Gastroesophageal sphincter (tissue), 4 donors: ENCODE measurements at places on chromosomes 3 and 15.

- no peak for ATAC-seq
Observed at GRCh38 chr3:186260726-186261125, 101.3 kb downstream of the DGKG start.

GRCh38 chr3:129428007-129428375 lies 445 bp downstream of the EFCAB12 start:
- ATAC-seq: no peak

- ATAC-seq: no peak
Observed at GRCh38 chr3:54273791-54274190, 151.4 kb downstream of the CACNA2D3 start.

DNA sequence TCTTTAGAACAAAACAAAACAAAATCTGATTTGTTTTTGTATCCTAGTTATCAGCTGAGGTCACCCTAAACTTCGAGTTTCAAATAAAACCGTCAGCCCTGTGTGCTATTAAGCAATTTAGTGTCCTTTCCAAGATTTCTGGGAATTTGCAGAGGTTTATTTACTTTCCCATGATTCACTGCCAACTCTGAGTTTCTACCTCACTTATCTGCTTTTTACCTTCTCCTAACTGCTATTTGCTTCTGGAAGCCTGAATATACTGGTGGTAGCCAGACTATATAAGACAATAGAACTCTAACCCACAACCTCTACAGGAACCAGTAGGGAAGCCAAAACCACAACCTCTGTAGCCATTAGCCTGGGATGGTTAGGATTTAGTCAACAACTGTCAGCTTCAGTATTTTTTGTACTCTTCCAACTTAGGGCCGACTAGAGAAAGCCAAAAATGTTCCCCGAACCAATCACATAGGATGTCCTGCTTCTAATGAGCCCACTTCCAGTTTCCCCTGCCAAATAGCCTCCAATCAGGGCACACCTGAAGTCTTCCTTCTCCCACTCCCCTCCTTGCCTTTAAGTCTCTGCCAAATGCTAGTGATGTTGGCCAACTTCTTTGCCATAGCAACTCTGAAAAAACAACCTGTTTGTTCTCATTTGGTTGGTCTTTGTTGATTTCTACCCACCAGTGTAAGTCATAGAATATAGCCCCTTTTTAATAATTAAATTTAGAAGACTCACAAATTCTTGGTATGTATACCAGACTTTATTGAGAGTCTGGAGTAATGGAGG lies 273.1 kb downstream of the ULK4 start:
- ATAC-seq: peak; percentile 78

DNA sequence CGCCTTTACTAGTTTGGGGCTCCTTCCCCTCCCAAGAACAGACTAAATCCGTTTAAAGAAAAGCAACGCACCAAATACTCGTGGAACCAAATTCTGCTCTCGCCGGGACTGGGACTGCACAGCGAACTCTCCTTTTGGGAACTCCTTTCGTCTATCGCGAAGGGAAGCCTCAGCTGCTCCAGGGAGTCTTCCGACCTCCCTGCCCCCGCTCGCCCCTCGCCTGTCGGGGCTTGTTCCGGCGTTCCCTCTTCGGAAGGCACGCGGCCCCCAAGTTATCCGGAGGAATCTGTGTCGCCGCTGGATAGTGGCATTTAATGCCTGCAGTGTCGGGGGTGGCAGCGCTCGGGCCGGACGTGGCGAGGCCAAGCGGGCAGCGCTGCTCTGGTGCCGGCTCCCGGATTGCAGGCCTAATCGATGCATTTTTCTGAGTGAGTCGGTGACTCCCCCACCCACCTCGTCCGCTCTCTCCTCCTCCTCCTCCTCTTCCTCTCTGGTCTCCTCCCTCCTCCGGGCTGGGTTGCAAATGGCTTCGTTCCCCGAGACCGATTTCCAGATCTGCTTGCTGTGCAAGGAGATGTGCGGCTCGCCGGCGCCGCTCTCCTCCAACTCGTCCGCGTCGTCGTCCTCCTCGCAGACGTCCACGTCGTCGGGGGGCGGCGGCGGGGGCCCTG lies at the start of gene TRIM71:
TSS of gene TRIM71 (plus strand) at position 440 of the 671 bp plus-strand sequence. CDS start at position 524, 84 bp downstream.
- no peak for ATAC-seq

- no peak for ATAC-seq
Observed at GRCh38 chr15:73005446-73005845, 46.8 kb upstream of the NEO1 start.

DNA sequence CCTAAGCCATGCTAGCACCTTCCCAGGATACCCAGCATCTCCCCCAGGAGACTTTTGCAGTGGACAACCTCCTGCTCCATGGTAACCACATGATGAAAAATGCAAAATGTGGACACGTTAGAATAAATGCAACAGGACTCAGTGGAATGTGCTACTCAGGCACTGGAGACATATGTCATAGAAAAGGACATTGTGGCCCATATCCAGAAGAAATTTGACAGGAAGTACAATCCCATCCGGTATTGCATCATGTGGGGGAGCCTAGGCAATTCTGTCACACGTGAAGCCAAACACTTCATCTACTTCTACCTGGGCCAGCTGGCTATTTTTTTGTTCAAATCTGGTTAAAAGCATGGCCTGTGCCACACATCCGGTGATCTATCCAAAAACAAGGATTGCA lies 227.2 kb upstream of the GPR149 start:
- ATAC-seq: no peak

GRCh38 chr15:27550635-27551034 lies 548.5 kb downstream of the OCA2 start:
- no peak for ATAC-seq

DNA sequence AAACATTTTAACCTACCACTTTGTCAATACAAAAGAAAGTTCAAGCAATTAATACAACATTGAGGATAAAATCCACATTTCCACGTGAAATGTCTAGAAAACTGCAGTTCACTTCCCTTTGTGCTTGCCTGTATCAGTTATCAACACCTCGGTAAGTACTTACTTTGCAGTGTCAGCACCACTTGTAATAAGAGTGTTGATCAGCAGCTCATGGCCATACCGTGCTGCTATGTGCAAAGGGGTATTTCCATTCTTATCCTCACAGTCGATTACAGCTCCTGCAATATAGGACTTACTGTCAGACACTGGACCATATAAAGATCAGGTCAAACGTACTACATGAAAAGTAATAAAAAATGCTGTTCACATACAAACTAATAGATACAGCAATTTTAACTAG lies 84.4 kb downstream of the ANKRD28 start:
- ATAC-seq: no peak

GRCh38 chr3:111691293-111691909 lies 96.3 kb upstream of the ZBED2 start:
- no peak for ATAC-seq

DNA sequence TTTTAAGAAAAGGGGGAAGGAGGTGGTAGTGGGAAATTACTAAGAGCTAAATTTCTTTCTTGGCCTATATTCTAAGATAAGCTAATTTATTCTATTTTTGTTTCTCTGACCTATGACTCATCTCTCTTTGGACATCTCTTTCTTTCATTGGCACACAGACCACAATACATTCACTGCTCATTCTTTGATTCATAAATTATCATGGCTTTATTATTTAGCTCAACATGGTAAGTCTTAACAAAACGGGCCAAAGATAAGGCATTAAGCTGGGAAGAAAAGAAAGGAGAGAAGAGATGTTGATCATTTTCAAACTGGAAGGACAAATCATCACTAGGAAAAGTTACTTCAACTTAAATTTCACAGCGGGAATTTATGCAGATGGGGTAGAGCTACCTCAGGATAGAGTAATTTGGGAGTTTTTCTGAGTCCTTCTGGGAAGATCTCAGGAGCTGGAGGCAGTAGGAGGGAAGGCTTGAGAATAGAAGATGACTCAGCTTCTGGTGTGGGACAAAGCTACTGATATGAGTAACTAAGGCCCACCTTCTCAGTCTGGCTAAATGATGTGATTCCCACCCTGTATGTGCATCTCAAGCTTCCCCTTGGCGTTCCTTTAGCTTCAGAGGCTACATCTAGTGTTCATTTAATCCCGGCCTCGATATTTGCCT lies 7.5 kb upstream of the ALCAM start:
- no peak for ATAC-seq

DNA sequence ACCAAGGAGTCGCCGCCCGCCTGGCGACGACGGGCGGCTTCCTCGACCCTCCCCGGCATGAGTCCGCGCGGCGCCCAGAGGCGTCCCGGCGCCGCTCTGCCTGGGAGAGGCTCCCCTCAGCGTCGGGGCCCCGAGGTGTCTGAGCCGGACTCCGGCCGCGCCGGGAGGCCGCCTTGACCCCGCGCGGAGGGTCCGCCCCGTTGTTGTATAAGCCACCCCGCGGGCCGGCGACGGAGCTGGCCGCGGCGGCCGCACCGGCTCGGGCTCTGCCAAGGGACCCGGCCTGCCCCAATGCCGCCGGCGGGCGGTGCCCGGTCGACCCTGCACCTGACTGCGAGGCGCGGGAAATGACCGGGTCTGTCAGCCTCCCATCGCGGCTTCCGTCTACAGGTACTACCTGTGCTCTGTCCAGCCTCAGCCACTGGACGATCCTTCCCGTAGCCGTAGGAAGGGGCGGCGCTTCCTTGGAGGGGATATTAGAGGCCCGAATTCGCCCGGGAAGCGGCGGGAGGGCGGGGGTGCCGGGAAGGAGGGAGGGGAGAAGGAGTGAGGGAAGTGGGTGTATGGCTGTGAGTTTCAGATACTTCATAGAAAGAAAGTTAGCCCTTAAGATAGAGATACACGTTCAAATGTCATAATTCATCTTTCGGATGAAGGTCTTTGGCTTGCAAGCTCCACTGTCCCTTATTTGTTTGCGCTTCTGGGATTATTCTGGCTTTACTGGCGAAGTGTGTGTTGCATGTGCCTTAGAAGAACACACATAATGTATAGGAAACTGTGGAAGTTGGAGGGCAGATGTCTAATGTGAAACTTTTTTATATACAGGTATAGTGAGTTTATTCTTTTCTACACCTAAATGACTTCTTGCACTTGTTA lies 620 bp downstream of the ABHD5 start:
- ATAC-seq: peak; percentile 52

- ATAC-seq: no peak
Observed at GRCh38 chr15:28169366-28169765, 70.3 kb upstream of the OCA2 start.

DNA sequence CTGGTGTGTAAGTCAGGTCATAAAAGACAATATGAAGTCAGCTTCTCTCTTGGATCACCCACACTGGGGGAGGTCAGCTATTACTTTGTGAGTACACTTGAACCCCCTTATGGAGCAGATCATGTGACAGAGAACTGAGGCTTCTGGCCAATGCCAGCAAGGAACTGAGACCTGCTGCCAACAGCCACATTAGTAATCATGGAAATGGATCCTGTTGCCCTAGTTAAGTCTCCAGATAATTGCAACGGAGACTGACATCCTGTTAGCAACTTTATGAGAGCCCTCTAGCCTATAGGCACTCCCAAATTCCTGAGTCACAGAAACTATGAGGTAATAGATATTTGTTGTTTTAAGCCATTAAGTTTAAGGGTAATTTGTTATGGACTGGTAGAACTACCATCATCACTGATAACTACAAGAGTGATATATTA lies 110.4 kb upstream of the GMNC start:
- no peak for ATAC-seq

- ATAC-seq: no peak
Observed at GRCh38 chr15:51071578-51071977, 23.1 kb downstream of the TNFAIP8L3 start.

GRCh38 chr3:183959214-183959613 lies 58.5 kb downstream of the ABCC5 start:
- ATAC-seq: no peak

- ATAC-seq: no peak
Observed at GRCh38 chr15:66021496-66022162, 152.3 kb downstream of the RAB11A start.

DNA sequence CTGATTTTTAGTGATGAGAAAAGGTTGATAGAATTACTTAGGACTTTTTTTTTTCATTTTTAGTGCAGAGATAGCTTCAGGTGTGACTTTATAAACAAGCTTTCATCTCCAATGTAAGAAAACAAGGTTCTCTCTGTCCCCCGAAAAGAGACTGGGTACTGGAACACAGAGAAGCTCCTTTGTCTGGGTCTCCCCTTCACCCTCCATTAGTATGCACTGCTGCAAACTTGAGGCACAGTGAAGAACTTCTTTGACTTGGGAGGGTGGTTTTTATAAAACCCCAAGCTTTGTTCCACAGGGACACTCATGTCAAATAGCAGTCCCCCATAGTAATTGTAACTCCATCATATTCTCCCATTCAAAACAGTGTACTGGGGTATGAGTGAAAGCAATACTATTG lies 93.5 kb upstream of the SOX2 start:
- ATAC-seq: no peak

DNA sequence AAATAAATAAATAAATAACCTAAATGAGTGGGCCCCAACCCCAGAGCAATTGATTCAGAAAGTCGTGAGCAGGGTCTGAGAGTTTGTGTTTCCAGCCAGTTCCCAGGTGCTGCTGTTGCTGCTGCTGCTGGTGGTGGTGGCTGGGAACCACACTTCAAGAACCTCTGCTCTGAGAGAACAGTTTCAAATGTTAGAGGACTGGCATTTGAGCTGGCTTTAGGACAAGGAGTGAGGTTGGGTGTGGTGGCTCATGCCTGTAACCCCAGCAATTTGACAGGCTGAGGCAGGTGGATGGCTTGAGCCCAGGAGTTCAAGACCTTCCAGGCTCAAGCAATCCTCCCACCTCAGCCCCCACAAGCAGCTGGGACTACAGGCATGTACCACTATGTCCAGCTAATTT lies 123.1 kb upstream of the UBE2E1 start:
- no peak for ATAC-seq

- ATAC-seq: no peak
Observed at GRCh38 chr15:62868507-62868906, 174.0 kb upstream of the TPM1 start.

DNA sequence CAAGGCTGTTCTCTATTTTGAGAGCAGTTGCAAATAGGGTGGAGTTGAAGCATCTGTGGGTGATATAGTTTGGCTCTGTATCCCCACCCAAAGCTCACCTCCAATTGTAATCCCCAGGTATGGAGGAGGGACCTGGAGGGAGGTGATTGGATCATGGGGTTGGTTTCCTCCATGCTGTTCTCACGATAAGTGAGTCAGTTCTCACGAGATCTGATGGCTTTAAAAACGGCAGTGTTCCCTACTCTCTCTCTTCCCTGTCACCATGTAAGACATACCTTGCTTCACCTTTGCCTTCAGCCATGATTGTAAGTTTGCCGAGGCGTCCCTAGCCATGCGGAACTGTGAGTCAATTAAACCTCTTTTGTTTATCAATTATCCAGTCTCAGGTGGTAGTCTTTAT lies 21.0 kb downstream of the CHST2 start:
- no peak for ATAC-seq

GRCh38 chr3:134516905-134517304 lies 31.0 kb downstream of the CEP63 start:
- ATAC-seq: no peak

DNA sequence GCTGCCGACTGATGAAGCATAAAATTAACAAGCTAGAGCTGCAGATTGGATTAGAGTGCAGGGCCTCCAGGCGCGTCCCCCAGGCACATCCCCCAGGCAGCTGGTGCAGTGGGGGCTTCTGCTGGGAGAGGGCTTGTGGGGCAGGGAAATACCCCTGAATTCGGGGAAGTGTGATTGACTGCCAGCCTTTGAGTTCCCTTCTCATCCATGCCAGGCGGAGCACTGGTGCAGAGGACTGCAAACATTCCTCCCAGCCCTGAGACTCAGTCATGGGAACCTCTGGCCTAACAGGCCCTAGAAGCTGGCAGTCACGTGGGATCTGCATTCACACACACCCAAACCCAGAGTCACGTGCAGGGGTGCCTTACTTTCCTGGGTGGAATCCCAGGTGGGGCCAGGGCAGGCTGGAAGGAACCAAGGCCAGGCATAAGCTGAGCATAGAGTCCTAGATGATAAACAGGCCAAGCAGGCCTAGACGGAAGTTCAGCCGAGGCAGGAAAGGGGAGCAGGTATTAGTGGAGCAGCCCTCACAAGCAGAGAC lies 46.2 kb upstream of the SEC22A start:
- no peak for ATAC-seq

GRCh38 chr15:70061696-70062270 lies 35.9 kb downstream of the TLE3 start:
- ATAC-seq: no peak
